Renal pelvis (tissue), 12 donors: ENCODE measurements at places on chromosomes 4 and X. TPM values are rescaled to one million over a fixed set of nuclear protein-coding genes. Genes with fewer than 3 reads are reported as not detected.

GRCh38 chr4:5004496-5004895, 14.8 kb downstream of the CYTL1 start:
- no peak for DNase-seq

GRCh38 chr4:109589605-109590004, 29.6 kb downstream of the MCUB start:
- no peak for DNase-seq

The ZNF157 gene
- polyA plus RNA-seq: 1.5 TPM

The FAM184B gene
- 0.50 TPM for polyA plus RNA-seq

DNA sequence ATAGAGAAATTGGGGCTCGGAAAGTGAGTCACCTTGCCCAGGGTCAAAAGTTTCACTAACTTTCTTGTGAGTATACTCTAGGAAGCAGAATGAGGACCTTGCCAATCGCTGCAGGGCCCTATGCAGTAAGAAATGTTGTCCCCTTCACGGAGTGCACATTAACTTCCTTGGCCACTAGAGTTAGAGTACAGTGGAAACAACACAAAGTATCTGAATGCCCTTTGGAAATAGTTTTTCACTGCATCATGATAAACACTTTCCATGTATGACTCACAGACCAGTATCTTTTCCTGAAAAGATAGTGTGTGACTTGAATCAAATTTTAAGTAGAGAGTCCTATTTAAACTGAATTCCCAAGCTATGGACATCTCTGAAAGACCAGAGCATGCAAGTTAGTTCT, 45.5 kb upstream of the STK26 start:
- no peak for DNase-seq

- DNase-seq: no peak
These were observed 141.5 kb downstream of the CHM start for GRCh38 chrX:85905851-85906250.

- DNase-seq: no peak
These were observed 35.2 kb downstream of the EDNRA start for GRCh38 chr4:147516133-147516532.

The TLL1 gene
- 1.7 TPM for polyA plus RNA-seq

DNA sequence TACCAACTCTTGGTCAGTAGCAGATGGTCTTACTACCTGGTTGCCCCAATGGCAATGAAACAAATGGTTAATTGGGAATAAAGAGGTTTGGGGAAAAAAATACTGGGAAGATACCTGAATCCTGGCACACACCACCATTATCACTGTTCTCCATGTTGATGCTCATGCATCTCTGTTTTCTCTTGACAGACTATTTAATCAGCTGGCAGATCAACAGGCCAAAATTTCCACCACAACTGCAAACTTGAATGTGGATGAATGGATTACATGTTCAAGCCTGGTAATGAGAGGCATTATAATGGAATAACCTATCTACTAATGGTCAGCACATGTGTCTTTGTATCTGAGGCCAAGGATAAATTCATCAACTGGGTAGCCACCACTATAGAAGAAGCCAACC, 45.7 kb downstream of the ZNF721 start:
- DNase-seq: no peak

The HPGD gene
- 60.5 TPM for polyA plus RNA-seq

DNA sequence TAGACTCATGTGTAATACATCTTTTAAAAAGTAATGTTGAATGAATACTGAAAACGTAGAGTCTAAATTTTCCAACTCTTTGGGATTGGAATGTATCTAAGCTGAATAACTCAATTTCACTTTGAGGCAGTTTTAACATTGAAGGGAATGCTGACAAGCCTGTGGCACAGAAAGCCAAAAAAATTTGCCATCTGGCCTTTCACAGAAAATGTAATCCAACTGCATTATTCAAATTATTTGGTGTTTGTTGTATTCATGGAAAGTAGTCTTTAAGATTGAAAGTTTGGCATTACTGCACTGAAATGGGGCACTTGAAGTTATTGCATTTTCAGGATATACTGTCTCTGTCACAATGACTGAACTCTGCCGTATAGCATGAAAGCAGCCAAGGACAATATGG, 186.9 kb downstream of the FRMPD4 start:
- no peak for DNase-seq

The RHOXF2B gene
- polyA plus RNA-seq: 0.21 TPM

DNA sequence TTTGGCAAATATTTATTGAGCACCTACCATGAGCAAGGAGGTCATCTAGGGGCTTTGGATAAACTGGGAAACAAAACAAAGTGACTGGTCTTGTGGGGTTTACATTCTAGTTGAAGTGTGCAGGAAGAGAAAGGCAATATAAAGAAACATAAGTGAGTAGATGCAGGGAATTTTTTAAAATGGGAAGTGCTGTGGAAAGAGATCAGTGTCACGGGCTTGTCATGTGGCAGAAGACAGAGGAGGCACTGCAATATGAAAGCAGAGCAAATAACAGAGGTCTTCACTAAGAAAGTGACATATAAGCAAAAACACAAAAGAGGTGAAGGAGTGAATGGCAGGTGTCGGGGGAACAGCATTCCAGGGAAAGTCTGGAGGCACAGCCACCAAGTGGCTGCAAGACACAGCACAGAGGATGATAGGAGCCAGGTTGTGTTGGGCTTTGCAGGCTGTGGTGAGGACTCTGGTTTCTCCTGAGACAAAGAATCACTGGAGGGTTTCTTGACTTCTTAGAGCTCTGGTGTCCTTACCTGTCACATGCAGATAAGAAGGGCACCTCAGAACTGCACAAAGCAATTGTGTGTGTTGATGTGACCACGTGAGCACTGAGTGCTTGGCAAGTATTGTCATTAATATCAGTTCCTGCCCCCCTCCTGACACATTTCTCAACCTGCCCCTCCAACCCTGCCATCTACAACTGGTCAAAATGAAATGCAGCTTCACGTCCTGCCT, 143.5 kb downstream of the TSPAN5 start:
- no peak for DNase-seq

The RHOXF1 gene
- polyA plus RNA-seq: 3.6 TPM

DNA sequence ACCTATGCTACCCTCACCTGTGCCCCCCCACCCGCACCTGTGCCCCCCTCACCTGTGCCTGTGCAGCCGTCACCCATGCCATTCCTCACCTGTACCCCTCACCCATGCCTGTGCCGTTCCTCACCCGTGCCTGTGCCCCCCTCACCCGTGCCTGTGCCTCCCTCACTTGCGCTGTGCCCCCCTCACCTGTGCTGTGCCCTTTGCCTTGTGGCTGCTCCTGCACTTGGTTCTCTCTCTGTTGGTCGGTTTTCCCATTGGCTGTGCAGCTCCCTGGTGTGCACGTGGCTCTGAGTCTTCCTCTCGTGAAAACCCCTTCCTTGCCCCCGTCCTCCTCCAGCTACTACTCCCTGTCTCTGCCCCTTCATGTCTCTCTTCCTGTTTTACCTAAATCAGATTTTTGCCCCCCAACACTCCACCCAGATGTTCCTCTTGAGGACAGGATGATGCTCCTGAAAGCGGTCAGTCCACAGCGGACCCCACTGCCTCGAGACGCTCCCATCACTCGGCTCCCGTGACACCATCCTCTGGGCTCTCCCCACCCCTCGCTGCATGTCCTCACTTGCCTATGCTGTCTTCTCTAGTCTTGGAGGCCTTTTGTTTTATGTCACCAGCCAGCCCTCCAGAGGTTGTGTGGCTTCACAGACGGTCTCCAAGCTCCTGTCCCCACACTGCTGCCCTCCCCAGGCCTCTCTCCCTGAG, 6.8 kb downstream of the MAEA start:
- no peak for DNase-seq

The PDK3 gene
- polyA plus RNA-seq: 13.0 TPM

DNA sequence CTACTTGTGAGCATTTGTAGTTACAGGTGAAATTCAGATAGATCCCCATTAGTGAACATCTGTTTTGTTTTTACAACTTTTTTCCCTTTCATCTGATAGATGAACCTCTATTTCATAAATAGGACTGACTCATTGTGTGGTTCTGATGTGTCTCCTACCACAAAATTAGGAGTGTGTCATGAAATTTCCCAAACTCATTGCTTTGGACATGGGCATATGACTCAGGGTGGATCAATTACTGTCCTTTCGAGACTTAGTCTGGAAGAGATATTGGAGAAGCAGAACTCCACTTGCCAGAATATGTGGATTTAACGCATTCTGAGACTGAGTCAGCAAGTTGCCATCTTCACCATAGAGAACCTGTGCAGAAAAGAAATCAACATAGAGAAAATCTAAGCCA, 53.5 kb upstream of the PCDH10 start:
- no peak for DNase-seq

DNA sequence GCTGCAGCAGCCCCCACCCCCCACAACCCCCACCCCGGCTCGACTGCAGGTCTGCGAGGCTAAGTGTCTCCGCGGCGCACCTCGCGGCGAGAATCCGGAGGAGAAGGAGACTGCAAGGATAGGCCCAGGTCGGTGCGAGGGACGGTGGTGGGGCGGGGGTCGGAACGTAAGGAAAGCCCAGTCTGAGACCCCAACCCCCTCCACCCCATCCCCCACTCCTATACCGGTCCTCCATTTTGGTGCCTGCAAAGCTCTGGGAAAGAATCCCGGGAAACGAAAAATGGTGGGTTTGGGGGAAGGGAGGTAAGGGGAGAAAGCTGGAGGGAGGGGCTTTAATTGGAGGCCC, 614 bp downstream of the BEX3 start:
- peak; percentile 57 for DNase-seq

DNA sequence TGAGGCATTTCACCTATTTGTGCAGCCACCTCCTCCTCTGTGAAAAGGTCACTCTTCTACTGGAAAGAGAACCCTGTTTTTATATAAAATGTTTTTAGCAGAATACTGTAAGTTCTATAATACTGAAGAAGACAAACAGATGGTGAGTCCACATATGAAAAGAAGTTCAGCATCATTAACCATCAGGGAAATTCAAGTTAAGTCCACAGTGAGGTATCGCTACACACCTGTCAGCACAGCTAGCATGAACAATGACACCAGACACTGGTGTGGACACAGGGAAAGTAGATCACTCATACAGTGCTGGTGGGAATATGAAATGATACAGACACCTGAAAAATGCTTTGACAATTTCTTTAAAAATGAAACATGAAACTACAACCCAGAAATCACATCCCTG, 133.0 kb downstream of the MAD2L1 start:
- DNase-seq: peak; percentile 22

DNA sequence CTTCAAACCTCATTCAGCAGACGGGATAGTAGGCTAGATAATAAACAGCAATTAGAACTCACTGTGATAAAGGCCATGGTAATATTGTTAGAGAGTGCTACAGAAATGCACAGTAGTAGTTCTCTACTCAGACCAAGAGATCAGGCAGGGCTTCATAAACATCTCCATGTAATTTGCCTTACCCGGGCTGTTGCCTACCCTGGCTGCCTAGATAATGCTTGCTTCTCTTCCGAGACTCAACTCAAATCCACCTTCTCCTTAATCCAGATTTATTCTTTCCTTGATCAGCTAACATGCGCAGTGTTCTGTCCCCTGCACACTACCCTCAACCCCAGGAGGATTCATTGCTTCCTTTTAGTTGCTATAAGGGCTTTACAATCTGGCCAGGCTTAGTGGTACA, 21.8 kb downstream of the ANK2 start:
- DNase-seq: no peak

DNA sequence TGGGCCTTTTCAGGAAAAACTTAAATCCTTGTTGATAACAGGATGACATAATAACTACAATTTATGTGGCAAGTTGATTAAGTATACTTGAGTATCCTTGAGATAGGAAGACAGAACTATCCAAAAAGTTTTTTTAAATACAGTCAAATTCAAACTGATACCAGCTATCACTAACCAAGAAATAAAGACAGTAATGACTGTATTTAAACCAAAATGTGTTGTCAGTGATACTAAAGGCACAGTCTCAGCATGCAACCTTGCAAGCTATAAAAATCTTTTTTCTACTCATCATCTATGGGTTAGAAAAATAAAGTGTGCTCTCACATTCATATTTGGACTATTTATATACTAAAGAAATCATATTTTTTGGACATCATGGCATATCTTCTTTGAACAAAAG, 64.7 kb downstream of the PAPSS1 start:
- DNase-seq: no peak

The SLC4A4 gene
- 70.6 TPM for polyA plus RNA-seq

- DNase-seq: peak; percentile 58
These were observed 51.7 kb upstream of the CHRNA9 start for GRCh38 chr4:40283413-40283812.

- DNase-seq: no peak
These were observed 124.1 kb upstream of the PDHA2 start for GRCh38 chr4:95715830-95716229.

The CT45A3 gene
- not detected for polyA plus RNA-seq

The ARHGAP24 gene
- 139 TPM for polyA plus RNA-seq

DNA sequence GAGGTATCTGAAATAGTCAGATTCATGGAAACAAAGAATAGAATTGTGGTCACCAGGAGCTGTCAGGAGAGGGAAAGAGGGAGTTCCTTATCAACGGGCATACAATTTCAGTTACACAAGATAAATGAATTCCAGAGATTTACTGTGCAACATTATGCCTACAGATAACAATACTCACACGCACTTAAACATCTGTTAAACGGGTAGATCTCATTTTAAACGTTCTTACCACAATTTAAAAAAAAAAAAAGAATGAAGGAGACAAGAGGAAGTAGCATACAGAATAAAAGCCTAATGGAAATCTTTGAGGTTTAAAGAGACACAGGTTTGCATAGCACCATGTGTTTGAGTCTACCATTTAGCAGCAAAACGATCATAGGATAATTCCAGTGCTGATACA, 298.0 kb downstream of the DKK2 start:
- no peak for DNase-seq

- DNase-seq: no peak
These were observed 991.4 kb upstream of the PABPC4L start for GRCh38 chr4:135192751-135193535.

DNA sequence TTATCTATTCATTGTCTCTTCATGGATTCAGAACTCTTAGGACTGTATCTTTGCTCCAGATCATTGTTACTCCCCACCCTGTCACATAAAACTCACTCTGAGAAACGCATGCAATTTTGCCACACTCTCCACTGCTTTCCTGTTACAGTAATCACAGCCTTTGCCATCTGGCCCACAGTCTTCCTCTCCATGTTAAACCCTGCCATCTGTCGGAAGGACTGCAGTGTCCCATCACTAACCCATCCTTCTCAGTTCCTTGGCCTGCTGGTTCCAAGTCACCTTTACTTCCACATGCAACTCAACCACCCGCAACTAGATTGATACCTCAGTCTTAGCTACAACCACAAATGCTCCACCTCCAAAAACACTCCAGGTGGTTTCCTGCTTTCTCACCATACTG, 308.7 kb upstream of the FAM241A start:
- no peak for DNase-seq

- no peak for DNase-seq
These were observed 36.4 kb downstream of the TMEM131L start for GRCh38 chr4:153502584-153502983.

DNA sequence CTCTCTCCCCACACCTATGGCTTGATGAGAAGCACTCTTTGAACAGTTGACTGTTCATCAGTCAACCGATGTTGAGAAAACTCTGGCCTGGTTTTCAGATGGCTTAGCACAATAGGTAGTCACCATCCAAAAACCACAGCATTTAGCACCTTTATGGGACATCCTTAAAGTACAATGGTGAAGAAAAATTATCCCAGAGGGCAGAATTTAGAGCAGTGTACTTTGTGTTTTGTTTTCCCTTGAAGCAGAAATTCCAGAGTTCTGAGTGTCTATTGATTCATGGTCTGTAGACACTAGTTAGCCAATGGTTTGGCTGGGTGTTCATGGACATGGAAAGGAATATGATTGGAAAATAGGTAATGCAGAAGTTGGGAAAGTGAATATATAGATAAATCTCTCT, 487.0 kb downstream of the PDHA2 start:
- DNase-seq: no peak

- no peak for DNase-seq
These were observed 74.4 kb downstream of the PDLIM5 start for GRCh38 chr4:94525993-94526728.

- DNase-seq: no peak
These were observed 16.3 kb downstream of the GPR34 start for GRCh38 chrX:41705042-41705441.
